CD4-positive, alpha-beta T cell treated with Interleukin-6 at 100 ng/mL for 8 hours (primary cell): ENCODE measurements at places on chromosomes 3 and 15.

DNA sequence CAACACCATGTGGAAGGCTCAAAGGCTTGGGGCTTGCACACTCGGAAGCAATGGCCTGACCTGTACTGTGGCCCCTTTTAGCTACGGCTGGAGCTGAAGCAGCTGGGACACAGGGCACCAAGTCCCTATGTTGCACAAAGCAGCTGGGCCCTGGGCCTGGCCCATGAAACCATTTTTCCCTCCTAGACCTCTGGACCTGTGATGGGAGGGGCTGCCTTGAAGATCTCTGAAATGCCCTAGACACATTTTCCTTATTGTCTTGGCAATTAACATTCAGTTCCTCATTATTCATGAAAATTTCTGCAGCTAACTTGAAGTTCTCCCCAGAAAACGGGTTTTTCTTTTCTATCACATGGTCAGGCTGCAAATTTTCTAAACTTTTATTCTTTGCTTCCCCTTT lies 85.6 kb upstream of the ALDH1A3 start:
- no peak for DNase-seq

DNA sequence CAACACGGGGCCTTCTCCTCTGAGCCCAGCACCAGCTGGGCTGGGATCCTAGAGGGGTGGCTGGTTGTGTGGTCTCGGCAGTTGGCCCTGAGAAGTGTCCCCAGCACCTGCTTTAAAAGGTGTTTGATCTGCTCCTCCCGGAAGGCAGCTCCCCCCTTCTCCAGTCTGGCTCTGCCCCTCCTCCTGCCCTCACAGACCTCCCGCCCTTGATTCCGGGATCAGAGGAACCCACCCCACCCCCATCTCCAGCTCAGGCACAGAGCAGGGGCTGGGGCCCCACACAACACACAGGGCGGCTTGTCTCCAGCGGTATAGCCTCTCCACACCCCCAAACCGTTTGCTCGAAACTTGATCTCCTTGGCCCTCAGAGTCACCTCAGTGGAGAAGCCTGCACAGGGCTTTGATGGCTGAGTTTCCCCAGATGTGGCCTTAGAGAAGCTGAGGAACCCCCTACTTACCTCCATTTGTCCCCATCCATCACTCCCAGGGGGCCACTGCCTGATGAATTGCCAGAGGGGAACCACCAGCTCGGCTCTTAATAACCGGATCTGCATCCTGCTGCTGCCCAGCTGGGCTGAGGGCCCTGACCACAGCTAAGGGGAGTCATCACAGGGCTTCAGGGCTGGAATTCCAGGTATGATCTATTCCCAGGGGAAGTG lies 6.4 kb upstream of the STRA6 start:
- DNase-seq, result no peak

- peak; percentile 51 for DNase-seq
Measured at GRCh38 chr3:14791343-14791945, 27.3 kb upstream of the FGD5 start.

- no peak for DNase-seq
Measured at GRCh38 chr15:53910852-53911251, 67.4 kb upstream of the UNC13C start.

GRCh38 chr3:160856450-160856849 lies 100.4 kb downstream of the PPM1L start:
- no peak for DNase-seq

DNA sequence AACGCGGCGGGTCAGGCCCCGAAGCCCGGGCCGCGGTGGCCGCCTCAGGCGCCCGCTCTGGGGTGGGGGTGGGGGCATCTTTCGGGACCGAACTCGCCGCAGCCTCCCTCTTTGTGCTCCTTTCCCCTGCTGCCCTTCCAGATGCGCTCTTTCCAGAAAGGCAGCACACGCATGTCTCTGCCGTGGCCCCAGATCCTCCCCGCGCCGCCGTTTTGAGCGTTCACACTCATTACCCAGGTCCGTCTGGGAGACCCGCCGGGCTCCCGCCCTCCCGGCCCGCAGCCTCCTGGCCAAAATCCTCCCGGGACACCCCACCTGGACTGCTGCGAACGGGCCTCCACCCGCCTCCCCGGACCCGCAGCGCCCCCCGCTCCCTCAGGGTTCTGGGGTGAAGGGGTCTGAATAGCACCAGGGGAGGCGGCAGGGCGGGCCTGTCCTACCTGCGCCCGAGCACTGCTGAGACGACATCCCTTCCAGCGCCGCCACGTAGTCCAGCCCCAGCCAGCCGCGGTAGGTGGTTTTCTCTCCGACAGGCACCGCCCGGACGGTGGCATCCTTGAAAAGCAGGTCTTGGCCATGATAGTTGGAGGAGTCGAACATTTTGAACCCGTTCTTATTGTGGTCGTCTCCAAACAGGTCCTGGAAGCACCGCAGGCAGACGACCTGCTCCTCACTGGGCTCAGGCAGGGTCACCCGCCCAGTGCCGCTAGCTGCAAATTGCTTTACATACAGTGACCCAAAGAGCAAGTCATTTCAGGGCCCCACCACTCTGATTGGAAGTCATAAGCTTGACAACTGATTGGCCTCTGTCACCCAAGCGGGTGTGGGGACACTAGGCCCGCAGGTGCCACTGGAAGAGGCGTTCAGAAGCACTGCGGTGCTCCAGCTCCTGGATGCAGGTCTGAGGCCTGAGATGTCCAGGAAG lies 25.9 kb downstream of the MELTF start:
- no peak for DNase-seq

DNA sequence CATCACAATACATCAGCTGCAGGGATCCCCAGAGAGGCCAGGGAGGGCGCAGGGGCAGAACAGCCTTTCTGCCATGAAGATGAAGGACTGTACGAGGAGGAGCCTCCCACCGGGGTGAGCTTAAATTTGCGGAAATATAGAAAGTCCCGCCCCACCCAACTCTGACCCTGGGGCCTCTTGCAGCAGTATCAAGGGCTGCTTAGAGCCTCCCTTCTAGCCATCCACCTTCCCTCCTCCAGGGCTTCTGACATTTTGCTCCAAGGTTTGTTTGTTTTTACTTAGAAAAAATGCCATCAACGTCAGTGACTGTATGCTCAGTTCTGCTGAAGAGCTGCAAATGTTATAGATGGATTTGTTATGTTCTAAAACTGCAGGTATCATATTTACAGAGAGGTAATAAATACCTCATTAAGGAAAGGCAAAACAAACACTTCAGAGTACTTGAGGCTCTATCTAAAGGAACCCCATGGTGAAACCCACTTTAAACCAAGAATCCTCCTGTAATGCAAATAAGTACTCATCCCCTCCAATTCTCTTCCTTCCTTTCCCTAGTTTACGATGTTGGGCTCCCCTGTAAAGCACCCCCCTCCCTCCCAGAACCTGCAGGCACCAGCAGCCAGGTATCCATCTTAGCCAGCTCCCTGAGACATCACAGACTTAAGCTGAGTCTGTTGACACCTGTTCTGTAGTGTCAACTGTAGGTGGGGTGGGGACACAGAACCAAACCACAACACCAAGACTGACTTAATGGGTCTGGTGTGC lies 30.5 kb downstream of the RFTN1 start:
- DNase-seq, result peak; percentile 51

DNA sequence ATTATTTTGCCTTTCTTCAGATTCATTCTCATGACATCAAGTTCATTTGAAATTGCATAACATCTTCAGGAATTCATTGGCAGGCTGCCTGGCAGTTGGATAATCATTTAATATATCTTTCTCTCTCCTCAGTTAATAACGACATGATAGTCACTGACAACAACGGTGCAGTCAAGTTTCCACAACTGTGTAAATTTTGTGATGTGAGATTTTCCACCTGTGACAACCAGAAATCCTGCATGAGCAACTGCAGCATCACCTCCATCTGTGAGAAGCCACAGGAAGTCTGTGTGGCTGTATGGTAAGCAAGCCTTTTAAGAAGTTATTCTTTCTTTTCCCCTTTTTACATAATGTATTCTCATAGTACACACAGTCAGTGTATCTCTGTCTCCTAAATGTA lies 38.2 kb downstream of the TGFBR2 start:
- peak; percentile 62 for DNase-seq

GRCh38 chr3:34504366-34504765 lies 705.9 kb downstream of the PDCD6IP start:
- no peak for DNase-seq

DNA sequence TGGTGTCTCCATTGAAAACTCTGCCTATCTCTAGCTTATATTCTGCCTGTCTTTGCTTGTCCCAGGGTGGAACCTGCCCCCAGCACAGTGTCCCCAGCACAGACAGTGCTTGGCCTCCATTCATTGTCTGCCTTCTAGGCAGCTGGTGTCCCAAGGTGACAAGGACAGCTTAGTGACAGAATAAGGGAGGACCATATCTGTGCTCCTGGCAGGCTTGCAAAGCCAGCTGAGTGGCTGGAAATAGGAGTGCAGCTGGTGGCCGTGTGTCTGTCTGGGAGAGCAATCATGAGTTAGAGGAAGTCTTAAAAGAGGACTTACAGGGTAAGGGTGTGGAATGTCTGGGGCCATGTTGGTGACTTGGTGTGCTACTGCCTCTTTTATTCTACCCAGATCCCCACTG lies 33.4 kb downstream of the SCN5A start:
- no peak for DNase-seq

- DNase-seq, result no peak
Measured at GRCh38 chr3:28860307-28860706, 420.6 kb upstream of the RBMS3 start.

DNA sequence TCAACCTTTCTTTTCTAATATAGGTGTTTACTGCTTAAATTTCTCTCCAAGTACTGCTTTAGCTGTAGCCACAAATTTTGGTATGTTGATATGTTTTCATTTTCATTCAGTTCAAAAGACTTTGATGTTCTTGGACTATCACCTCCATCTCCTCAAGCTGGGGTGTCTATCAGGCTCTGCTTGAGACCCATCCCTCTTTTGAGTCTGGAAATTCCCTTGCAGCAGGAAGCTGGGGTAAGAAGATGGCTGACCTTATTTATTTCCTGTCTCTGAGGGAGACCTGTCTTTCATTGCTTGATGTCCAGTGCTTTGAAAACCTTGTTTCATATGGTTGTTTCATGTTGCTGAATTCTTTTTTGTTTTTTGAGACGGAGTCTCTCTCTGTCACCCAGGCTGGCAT lies 60.5 kb upstream of the ADPGK start:
- no peak for DNase-seq

DNA sequence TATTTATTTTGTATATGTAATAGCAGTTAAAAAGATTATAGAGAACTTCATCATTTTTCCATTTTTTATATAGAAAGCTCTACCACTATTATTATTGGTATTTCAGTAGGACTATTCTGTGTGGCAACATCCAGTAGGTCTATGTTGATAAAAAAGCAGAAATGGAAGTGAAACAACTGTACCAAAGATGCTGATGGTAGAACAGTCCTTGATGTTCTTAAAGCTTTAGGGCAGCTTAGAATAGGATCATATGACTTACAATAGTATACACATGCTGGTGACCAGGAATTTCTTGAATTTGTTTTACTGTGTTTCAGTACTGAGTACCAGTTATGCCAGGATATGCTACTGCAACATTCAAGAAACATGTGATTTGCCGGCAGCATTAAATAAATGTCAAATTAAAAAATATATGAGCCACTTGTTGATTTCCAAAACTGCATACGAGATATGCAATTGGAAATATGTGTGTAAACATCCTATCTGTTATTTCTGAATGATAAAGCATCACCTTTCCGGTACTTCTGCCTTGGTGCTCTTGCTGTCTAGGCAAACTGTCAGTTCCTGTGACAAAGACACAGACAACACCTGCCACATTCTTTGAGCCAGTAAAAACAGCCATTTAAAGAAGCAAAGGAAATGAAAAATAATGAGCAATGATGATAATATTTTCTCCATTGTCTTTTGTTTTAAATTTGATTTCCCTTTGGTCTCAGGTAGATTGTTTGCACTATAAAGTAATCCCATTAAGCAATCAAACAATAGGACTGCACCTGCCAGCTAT lies 649.2 kb downstream of the ZPLD1 start:
- DNase-seq, result no peak

DNA sequence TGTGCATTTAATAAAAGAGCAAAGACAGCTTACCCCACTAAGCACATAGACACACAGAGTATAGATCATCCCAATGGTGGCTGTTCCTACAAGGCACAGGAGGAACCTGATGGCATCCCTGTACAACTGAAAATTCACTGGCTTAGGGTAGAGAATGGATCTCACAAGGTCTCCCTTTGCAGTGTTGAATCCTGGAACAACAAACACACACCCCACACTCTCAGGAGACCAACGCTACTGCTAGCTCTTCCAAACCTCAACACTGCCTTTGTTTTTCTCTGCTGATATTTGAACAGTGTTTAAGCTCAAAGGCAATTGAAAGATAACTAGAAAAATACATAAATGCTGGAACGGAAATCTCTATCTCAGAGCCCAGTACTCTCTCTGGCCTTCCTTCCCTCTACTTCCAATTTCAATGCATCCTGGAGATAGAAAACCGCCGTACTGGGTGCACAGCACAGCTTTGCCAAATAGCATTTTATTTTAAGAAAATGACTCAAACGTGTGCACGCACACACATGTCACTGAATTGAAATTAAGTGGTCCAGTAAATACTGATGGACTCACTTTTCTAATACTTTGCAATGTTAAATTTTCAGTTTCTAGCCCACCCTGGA lies 87.5 kb upstream of the ATP13A5 start:
- DNase-seq, result no peak

- no peak for DNase-seq
Measured at GRCh38 chr15:68821190-68821840, 620 bp upstream of the ANP32A start.

GRCh38 chr15:94174399-94174802 lies 57.0 kb upstream of the MCTP2 start:
- no peak for DNase-seq

DNA sequence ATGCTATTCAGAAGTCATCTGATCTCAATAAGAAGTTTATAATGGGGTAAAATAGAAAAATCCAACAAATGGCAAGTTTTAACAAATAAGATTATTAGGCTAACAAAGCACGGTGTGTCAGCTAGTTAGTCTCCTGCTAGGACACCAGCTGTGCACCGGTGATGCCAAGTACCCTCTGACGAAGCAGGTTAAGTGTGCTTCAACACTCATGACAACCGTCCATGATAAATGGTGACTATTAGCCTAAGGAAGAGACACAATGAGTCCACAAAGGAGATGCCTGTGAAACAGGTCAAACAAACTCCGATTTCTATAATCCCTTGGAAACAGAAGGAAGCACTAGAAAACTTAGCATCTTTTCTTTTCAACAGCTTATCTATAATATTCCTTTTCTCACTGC lies 36.5 kb downstream of the ATP13A3 start:
- no peak for DNase-seq

DNA sequence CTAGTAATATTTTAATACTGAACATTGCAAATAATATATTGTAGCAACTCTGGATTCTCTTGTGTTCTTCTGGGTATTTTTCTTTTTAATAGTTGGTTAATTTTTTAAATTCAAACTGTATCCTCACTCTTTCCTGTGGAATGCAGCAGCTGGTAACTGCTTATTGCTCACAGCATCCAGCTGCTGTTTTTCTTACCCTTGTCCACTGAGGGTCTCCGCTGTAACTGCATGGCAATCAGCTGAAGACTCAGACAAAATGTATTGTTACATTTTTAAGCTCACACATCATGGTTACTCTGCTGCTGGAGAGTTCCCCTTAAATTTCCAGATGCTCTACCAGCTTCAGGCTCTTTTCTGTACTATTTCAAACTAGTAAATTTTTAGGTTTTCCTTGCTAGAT lies 227.6 kb downstream of the MBNL1 start:
- DNase-seq, result no peak

- DNase-seq, result no peak
Measured at GRCh38 chr3:19898721-19899120, 35.3 kb downstream of the EFHB start.

GRCh38 chr3:71726146-71726545 lies 944 bp upstream of the EIF4E3 start:
- DNase-seq, result peak; percentile 71
